NCI-H187 (cell line): ENCODE measurements at places on chromosomes 7 and 10.

DNA sequence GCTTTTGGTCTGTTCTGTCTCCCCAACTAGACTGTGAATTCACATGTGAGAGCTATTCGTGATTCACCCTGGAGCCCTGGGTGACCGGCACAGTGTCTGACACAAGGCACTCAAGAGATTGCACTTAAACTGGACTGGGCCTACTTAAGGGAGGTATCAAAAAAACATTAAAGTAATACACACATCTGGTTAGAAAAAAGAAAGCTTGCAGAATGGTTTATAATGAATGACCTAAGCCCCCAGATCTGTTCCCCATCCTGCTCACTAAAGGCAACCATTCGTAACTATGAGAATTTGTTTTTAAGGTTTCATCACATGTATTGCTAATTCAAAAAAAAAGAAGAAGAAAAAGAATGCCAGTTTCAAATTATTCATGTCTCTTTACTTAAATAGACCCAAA, 74.5 kb downstream of the DGKI start:
- DNase-seq: no peak

DNA sequence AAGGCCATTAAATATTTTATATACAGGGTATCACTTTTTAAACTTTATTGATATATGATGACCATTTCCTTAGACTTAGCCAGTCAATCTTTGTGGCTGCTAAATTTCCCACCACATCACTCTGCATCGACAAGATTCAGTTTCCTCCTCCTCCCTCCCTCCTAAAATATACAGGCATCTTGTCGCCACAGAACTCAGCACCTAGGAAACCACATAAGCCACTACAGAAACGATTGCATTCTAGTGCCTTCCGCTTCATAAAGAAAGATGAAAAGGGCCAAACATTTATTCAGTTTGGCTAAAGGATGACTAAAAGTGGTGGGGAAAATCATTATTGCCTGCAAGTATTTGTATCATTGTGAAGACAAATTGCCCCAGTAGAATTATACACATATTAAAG, 30.7 kb downstream of the ERCC6 start:
- DNase-seq: no peak

DNA sequence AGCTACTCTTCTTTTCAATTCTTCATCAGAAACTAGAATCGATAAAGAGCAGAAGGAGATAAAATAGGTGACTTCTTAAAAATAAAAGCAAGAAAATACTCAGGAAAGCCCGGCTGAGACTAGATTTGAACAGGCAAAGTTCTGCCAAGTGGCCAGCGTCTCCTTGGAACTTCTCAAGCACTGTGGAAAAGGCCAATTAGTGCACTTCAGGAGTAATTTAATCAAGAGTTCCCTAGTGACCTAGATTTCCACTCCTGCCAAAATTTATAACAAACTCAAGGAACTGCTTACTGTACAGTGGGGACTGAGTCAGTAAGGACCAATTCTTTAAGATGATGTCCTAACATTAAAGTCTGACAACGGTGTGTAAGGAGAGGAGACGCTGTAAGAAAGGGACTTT, 57.3 kb downstream of the CHCHD3 start:
- no peak for DNase-seq

DNA sequence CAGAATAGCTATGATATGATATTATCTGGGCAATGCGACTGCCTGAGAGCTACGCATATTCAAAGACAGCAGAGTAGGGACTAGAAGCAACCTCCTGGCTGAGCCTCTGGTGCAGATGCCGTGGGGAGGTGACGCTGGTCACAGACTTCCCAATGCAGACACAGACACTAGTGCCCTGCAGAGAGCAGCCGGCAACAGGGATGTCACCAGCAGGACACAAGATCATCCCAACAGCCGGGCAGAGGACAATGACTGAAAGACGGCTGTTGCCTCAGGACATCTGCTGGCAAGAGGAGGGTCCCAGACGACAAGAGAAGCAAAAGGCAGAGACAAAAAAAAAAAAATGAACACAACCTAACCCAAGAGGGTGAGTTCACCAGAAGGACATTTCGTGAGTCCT, 104.6 kb downstream of the CALN1 start:
- no peak for DNase-seq

DNA sequence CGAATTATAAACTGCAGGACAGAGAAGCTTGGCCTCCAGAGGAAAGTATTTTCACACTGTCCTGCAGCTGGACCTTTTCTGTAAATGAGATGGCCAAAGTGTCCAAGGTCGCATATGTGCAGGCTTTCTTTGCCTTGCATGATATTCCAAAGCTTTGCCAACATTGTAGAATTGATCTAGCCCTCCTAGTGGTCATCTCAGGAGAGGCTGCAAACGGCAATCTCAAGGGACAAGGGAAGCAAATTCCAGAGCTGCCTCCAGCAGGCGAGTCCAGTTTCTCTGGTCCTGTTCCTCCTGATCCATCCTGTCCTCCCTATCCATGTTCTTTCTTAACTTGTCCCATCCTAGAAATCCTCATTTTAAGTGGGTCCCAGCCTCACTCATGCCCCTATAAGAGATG, 373.4 kb upstream of the PCDH15 start:
- DNase-seq: no peak

- peak; percentile 66 for DNase-seq
Measured at GRCh38 chr10:12513775-12514673, 164.7 kb downstream of the CAMK1D start.

DNA sequence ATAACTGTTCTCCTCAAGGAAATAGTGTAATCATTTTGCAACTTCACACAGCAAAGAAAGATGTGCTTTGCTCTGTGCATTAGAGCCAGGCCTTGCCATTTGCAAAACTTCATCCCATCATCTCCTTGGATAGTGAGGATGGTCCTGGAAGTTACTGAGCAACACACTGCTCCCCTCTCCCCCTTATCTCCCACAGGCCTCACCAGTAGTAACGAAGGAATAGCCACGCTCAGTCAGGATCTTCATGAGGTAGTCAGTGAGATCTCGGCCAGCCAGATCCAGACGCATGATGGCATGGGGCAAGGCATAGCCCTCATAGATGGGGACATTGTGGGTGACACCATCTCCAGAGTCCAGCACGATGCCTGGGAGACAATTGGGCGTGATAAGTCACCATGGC, 11.5 kb downstream of the ACTA2 start:
- no peak for DNase-seq

- no peak for DNase-seq
Measured at GRCh38 chr10:1504940-1505339, 232.4 kb downstream of the ADARB2 start.

- DNase-seq: no peak
Measured at GRCh38 chr10:67772894-67773511, 65.0 kb downstream of the DNAJC12 start.

DNA sequence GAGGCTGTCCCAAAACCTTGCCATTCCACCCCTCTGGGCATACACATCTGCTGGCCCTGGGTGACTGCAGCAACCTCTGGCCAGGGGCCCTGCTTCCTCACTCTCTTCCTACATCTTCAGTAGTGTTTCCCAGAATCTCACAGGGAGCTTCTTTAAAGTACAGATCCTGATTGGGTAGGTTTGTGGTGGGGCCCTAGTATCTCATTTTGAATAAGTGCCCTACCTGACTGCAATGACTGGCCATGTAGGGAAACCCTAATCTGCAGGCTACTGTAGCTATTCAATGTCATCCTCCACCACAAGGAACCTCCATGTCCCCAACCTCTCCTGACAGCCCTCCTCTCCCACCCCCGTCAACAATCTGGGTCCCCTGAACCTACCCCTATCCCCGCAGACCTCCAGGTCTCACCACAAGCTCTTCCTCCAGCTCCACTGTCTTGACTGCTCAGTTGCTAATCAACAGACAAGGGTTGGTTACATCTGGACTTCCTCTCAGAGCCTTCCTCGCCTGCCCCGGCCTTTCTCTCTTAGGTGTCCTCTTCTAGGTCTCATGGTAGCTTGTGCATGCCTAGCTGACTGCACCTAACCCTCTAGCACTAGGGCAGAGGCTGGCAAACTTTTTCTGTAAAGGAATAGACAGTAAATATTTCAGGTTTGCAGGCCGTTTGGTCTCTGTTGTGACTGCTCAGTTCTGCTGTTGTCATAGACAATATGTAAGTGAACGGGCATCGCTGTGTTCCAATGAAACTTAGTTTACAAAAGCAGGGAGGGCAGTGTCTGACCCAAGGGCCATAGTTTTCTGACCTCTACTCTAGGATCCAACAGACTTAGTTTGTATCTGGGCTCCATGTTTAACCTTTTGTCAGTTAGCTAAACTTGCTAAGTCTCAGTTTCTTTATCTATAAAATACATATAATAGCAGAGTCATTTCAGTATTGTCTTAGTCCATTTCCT, 121.1 kb downstream of the AOAH start:
- no peak for DNase-seq

- no peak for DNase-seq
Measured at GRCh38 chr7:29078311-29079260, 67.8 kb downstream of the CPVL start.

- no peak for DNase-seq
Measured at GRCh38 chr10:45319702-45320101, 4.3 kb upstream of the OR13A1 start.

DNA sequence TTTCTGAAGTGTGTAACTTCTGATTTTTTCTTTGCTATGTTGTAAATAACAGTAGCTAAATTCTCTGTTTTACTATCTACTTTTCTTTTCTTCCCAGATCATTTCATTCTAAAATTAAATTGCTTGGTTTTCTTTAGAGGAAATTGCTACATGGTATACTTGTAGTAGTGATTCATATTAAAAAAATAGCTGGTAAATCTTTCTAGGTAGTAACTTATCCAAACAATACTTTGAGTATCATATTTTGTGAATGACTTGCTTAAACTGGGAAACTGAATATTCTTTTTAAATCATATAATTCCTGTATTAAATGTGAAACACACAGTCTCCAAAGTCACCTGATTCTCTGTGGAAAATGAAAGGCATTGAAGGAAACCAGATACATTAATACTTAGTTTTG, 85.5 kb downstream of the ZNRF2 start:
- DNase-seq: no peak

GRCh38 chr7:77831481-77831880, 32.9 kb downstream of the PHTF2 start:
- DNase-seq: no peak

- DNase-seq: no peak
Measured at GRCh38 chr7:78222001-78222751, 423.6 kb downstream of the PHTF2 start.

DNA sequence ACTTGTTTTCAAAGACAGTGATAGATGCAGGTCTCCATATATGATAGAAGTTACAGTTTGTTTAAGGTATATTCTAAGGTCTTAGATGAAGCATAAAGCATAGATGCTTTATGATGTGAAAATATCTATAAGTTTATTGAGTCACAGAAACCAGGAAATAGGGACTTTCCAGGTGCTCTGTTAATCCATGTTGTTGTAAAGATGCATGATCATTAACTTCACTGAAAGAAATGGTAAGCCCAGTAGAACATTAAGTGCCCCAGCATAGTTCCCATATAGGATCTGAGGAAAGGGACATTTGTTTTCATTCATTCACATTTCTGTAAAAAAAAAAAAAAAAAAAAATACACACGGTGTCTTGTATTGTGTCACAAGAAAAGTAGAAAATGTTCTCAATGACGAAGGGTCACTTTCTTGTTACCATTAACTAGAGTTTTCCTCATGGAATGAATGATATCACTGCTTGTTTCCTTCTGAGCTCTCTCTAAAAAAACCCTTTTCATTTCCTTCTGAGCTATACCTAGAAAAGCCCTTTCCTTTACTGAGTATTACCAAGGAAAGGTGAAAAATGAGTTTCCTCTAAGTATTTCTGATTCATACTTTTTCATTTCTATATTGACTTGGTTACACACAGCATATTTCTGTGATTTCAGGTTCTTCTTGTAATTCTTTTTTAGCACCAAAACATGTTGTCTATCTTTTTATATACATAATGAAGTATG, 105.2 kb downstream of the MACC1 start:
- no peak for DNase-seq

DNA sequence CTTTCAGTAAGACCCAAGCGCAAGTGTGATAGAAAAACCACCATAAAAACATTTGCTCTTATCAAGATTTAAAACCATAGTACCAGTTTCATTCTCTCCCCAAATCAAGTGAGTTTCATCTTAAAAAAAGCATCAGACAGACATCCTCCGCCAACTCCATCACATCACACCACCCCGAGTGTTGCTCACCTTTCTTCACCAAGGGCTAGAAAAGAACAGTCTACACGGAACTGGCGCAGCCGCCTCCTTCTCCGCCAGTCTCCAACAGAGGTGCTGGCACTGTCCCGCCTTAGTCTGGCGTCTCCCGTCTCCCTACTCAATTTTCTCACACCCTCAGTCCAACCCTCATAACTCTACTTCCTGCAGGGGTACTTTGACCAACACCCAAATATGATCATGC, 46.9 kb upstream of the WIPI2 start:
- DNase-seq: no peak

GRCh38 chr7:73482746-73483145, 39.3 kb downstream of the BAZ1B start:
- DNase-seq: no peak

- DNase-seq: no peak
Measured at GRCh38 chr7:1503390-1503789, 799 bp downstream of the INTS1 start.

GRCh38 chr7:44666566-44666965, 60.1 kb downstream of the OGDH start:
- no peak for DNase-seq

- DNase-seq: no peak
Measured at GRCh38 chr7:16422103-16422435, 731 bp upstream of the CRPPA start.

DNA sequence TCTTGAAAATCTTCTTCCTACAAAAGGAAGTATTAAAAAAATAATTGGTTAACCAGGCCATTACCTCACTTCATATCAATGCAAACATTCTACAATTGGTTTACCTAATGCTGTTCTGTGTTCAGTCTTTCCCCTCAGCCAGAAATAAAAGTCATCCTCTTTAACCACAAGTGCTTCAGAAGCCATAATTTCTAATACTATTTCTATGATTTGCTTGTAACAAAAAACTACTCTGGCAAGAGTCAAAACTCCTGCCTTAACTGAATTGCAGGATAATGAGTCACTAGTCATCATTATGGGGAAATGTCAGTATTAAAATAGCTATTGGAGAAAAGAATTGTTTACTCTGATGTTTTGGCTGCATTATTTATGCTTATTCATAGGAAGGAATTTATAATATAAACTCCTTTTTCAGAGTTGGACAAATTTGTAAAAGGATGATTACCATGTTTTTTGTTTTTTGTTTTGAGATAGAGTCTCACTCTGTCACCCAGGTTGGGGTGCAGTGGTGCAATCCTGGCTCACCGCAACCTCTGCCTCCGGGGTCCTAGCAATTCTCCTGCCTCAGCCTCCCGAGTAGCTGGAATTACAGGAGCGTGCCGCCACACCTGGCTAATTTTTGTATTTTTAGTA, 55.5 kb upstream of the ODAD2 start:
- DNase-seq: no peak

- DNase-seq: no peak
Measured at GRCh38 chr7:104982308-104983075, 31.5 kb upstream of the KMT2E start.
